Common myeloid progenitor, CD34-positive (primary cell): ENCODE measurements at places on chromosomes 1 and 21.

GRCh38 chr1:114585231-114585630 is 3.8 kb upstream of the BCAS2 start:
- DNase-seq = no peak

DNA sequence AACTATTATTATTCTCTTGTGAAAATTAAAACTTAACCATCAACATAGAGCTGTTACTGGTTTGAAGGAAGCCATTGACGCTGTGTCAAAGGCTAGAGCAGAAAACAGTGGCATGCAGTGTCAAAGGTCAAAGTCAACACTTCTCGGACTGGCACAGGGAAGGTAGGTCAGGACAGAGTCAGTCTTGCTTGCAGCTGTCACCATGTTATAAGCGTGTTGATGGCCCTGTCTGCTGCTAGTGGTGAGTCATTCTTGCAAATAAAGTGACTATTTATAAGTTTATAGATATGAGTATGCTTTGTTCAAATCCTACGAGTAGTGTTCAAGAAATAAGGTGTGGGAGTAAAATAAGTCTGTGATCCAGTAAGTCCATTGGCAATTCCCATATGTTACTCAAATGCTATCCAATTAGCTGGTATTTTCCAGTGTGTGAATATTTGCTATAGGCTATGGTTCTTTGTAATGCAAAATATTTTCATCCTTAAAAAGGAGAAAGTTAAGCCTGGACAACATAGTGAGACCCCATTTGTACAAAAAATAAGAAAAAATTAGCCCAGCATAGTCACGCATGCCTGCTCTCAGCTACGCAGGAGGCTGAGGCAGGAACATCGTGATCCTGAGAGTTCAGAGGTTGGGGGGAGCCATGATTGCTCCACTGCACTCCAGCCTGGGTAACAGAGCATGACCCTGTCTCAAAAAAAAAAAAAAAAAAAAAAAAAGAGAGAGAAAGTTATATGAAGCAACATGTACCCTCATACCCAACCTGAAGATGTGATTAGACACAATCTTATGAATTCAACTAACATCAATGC is 26.3 kb upstream of the TINAGL1 start:
- DNase-seq = no peak

GRCh38 chr1:59543211-59543668 is 246.3 kb downstream of the FGGY start:
- DNase-seq = no peak

DNA sequence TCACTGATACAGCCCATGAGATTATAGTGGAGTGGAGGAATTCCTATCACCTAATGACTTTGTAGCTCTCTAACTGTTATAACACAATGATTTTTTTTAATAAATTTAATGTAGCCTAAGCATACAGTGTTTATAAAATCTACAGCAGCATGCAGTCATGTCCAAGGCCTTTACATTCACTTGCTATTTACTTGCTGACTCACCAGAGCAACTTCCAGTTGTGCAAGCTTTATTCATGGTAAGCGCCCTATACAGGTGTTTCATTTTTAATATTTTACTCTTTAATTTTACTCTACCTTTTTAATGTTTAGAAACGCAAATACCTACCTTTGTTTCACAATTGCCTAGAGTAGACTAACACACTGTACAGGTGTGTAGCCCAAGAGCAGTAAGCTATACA is 1652.2 kb downstream of the BRINP3 start:
- DNase-seq = no peak

- no peak for DNase-seq
Observed at GRCh38 chr1:102724741-102725140, 383.6 kb downstream of the COL11A1 start.

GRCh38 chr1:8013800-8014199 is 12.3 kb downstream of the ERRFI1 start:
- DNase-seq = no peak
